ENCODE measurements at places on chromosomes 2 and 18.

- DNase-seq = no peak
Observed at GRCh38 chr2:173493874-173494273, 139.2 kb downstream of the CDCA7 start.

- no peak for DNase-seq
Observed at GRCh38 chr2:50215736-50216135, 816.2 kb downstream of the NRXN1 start.

- DNase-seq = no peak
Observed at GRCh38 chr2:234202601-234203000, 152.1 kb downstream of the SPP2 start.

DNA sequence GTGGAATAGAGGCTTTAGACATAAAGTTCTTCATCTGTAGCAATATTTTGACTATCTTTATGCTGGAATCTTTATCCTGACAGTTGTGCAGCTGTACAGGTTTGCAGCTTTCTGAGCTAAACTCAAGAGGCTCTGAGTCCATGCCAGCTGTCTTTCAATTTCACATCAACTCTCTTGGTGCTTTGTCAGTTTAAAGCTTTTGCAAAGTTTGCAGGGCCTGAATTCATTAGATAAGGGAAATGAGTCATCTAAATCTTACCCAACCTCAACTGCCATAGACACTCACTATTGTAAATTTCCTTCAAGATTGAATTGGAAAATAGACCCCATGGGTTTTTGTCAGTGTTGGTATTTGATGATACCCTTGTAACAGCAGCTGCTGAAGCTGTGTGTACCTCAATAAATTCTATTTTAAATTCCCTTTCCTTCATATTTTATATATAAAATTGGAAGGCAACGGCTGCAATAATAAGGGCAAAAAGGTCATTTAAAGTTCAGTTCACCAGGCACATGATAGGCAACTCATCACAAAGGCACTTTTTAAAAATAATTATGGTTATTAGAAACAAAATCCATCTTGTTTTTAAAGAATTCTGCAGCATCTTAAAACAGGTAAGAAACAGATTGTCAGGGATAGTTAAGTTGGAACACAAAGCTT is 169.9 kb upstream of the SLC39A10 start:
- no peak for DNase-seq

GRCh38 chr18:40935423-40935822 is 1019.6 kb upstream of the PIK3C3 start:
- DNase-seq = no peak

- DNase-seq = no peak
Observed at GRCh38 chr2:178530625-178531142, 50.4 kb downstream of the PLEKHA3 start.

- no peak for DNase-seq
Observed at GRCh38 chr2:186442885-186443284, 43.2 kb upstream of the ZC3H15 start.

GRCh38 chr2:219392754-219393153 is 5.0 kb upstream of the DNPEP start:
- DNase-seq = no peak

GRCh38 chr2:181780047-181780651 is 99.8 kb upstream of the NEUROD1 start:
- no peak for DNase-seq
